ENCODE measurements at places on chromosomes 7 and 10.

GRCh38 chr10:70993051-70993450 lies 104.7 kb upstream of the PCBD1 start:
- no peak for DNase-seq

DNA sequence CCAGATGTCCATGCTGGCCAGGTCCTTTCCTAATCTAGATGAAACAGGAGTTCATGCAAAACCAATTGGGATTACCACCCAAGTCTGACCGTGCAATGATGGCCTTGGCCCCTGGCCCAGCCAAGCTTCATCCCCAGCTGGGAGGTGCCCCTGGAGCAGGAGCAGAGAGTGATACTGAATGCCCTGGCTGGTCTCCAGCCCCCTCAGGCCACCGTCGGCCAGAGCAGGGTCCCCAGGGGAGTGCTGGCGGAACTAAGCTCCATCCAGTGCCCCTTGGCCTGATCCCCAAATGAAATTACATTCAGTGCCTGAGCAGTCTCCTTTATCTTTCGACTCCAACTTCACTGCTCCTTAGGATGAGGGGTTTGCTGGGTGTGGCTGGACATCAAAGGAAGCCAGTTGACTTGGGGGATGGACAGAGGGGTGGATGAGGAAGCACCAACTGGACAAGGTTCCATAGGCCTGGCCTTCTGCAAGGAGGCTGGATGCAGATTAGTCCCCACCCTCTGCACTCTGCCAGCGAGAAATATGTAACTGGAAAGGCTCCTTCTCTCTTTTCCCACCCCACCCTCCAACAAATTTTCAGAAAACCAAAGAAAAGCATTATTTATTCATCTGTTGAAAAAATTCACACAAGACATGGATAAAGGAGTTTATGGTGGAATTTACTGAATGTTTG lies 275.5 kb downstream of the PLXNA4 start:
- DNase-seq = no peak

DNA sequence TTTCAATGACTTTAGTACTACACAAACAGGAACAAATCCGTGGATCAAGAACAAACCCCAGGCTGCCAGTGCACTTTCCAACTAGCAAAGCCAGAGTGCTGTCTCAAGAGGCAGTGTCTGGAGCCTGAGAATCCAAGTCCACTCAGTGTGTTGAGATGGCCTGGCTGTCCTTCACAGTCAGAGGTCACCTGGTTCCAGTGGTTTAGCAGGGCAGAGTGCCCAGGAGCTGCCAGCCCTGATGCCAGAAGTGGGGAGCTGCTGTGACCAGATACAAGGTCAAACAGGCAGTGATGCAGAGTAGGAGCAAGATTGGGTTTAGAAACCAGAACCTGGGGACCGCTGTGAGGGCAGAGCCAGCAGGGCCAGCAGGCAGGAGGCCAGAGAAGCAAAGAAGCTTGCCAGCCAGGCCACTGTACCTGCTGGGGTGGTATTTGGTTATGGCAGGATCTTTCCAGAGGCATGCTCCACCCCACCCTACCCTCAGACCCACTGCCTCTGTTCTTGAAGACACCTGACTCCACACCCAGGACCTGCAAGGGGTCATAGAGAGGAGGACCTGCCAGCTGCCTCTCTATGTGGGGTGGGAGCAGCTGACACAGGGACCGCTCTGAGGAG lies 35.6 kb upstream of the C10orf90 start:
- DNase-seq = no peak

GRCh38 chr7:41785840-41786239 lies 83.0 kb upstream of the INHBA start:
- DNase-seq = no peak

DNA sequence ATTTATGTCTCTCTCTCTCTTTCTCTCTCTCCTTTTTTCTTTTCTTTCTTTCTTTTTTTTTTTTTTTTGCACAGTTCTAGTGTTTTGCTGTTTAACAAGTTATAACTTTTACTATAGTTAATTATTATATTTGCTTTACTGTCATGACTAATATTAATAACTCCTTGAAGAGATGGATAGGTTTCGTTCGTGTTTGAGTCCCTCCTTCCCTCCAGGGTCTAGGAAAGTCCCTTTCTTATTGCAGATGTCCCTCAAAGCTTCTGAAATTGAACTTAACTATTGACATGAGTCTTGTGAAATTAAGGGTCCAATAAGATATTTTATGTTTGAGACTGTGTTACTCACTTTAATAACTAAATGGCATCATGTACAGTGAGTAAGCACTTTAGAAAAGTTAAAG lies 131.4 kb downstream of the PLXDC2 start:
- no peak for DNase-seq

- DNase-seq = no peak
Observed at GRCh38 chr10:130428936-130429335, 292.7 kb downstream of the GLRX3 start.

DNA sequence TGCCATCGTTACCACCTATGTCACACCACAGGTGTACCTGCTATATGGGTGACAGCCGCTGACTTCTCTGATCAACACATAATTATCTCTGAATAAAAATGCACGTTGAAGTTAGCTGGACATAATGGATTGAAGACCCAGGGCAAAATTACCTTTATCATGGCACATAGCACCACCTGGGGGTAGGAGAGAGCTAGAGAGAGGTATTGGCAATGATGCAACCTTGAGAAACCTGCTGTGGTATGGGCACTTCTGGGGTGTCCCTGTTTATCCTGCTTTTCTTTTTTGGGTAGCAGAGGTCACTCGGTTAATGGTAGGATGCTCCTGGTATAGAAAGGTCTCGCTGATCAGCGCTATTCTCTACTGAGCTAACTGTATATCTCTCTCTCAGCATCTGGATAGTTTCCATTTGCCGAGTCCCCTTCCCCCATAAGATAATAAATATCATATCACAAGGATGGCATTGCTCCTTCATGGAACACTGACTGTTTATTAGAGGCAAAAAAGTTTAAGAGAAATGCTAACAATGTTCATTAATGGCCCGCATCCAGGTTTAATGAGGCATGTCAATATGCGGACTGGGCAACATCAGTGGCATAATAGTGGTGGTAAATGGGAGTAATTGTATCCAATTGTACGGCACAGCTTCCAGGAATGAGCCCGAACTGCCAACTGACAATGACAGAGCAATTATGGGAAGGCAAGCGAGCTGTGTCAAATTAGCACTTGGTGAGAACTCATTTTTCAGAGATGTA lies 323.1 kb downstream of the TFEC start:
- peak; percentile 56 for DNase-seq

GRCh38 chr7:23960361-23960760 lies 250.3 kb downstream of the STK31 start:
- no peak for DNase-seq

DNA sequence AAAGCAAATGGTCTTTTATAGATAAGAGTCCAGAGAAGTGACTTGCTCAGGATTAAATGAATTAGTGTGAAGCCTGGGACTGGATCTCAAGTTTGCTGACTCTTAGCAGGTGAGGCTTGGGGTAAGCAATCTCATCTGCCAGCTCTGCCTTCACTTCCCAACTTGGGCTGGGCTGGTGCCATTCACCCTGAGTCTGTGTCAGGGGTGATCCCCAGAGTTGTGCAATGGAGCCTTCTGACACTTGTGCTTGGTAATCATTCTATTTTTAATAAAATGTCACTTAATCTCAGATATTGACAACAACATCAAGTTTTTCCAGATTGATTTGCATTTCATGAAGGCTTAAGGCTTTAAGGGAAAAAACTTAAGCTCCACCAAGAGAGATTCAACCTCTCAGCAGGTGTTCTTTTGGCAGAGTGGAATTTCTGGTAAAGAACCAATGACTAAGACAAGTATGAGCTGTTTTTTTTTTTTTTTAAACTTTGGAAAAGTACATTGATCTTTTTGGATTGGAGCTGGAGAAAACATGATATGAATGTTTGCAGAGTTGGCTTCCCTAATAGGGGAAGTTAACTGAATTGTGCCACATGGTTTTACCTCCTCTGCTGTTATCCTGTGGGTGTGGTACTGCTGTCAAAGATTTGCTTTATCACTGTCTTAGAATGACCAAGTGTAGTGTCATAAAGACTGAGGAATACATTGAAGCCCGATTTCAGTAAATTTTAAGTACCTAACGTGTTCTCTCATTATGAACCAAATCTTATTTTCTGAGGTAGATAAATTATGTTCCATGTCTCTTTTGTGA lies 48.6 kb upstream of the GPR37 start:
- no peak for DNase-seq

GRCh38 chr7:69419934-69420333 lies 178.3 kb upstream of the AUTS2 start:
- no peak for DNase-seq

DNA sequence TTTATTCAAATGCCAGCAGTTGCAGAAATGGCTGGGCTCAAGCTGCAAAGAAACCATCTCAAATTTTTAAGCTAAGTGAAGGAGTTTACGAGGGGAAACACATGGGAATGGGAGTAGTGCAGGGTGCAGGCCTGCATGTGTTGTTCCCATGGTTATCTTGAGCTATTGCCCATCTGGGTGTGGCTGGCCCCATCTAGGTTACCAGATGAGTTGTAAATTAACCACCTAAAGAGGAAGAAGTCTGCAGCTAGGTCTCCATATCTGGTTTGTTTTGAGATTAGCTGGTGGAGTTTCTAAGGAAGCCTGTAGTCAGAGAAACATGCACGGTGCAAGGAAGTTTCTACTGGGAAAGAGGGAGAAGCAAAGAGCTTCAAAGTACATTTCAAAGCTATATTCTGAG lies 23.3 kb upstream of the STEAP2 start:
- DNase-seq = no peak
